Fibroblast of skin of right biceps (primary cell): ENCODE measurements at places on chromosomes 6 and 20.

- DNase-seq = peak; percentile 77
Observed at GRCh38 chr6:20402342-20403069, 827 bp downstream of the E2F3 start.

DNA sequence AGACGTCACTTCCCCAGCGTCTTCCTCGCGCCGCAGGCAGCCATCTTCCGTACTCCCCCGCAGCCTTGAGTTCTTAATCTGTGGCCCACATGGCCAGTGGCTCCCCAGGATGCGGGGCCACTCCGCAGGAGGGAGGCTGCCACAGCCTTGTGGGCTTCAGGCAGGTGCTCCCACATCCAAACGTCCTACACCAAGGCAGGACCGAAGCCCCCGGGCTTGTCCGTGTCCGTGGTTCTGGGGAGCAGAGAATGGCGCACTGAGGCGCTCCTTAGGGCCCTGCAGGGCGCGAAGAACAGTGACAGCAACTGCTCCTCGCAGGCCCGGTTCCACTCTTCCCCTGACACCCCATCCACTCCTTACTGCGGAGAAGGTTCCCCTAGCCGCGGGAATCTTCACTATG lies 755.8 kb downstream of the PRIM2 start:
- no peak for DNase-seq

- no peak for DNase-seq
Observed at GRCh38 chr20:25281541-25281991, 33.7 kb downstream of the PYGB start.

- no peak for DNase-seq
Observed at GRCh38 chr6:44006872-44007303, 120.4 kb downstream of the MRPL14 start.

DNA sequence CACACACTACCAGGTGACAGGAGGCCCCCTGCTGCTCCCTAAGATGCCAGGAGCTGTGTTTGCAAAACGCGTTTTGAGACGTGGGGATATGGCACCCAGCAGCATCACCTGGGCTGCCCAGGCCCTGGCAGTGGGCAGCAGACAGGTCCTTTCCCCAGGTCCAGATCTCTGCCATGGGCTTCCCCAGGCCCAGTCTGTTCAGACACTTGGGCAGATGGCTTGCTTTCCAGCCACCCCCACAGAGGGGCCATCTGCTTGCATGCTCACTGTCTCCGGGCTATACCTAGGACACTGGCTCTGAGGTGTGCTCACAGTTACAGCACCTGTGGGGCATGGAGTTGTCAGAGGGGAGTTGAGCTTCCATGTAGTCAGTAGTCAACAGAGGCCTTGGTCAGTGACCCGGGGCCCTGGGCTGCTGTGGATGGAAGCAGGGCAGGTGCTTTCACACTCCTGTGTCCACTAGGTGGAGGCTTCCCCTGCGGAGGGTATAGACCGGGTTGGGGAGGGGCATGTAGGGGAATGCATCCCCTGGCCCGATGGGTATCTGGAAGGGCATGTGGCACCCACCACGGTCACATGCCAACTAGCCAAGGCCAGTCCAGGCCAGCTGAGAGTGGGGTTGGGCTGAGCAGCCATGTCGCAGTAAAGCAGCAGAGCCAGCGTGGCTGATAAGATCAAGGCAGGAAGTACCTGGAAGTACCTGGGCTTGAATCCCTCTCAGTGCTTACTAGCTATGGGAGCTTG lies 185.4 kb upstream of the SLC24A3 start:
- DNase-seq = no peak

GRCh38 chr6:34890533-34890925 lies 1.5 kb downstream of the ANKS1A start:
- no peak for DNase-seq

DNA sequence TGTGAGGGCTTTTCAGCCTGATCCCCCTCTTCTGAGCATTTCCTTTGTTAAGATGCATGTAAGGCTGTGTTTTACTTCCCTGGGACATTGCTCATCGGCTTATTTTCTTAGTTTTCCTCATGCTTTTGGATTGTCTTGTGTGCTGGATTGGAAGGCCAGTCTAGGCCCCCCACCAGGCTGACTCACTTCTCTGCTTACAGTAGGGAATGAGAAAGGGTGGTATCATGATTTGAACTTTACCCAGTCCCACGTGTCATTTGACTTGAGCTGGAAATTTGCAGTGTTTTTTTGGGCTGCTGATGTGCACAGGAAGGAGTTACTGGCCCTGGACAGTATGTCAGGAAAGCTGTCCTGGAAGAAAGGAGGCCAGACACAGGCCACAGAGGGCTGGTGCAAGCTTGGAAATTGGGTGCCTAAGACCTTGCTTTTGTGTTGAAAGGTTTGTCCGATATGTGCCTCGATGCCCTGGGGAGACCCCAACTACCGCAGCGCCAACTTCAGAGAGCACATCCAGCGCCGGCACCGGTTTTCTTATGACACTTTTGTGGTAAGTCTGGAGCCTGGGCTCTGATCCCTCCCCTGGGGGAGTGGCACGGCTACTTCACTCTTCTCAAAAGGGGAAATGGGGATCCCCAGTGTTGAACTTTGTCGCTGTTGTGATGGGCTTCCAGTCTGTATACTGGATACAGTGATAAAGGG lies 12.8 kb downstream of the RNF114 start:
- DNase-seq = peak; percentile 98

DNA sequence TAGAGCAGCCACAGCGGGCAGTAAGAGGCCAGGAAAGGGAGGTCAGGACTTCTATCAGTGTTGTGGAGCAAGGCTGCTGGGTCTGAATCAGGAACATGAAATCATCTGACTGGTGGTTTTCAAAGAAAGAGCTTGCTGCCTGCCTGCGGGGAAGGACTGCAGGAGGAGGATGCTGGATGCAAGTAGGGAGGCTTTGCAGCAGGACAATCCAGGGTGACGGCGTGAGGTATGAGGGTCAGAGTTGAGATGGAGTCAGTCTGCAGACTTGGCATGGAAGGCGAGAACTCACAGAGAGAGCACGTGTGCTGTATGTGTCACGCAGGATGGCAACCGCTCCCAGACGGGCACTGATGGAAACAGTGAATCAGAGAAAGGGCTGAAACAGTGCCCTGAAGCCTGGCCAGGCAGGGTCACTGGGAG lies 59.2 kb upstream of the CD93 start:
- peak; percentile 58 for DNase-seq

DNA sequence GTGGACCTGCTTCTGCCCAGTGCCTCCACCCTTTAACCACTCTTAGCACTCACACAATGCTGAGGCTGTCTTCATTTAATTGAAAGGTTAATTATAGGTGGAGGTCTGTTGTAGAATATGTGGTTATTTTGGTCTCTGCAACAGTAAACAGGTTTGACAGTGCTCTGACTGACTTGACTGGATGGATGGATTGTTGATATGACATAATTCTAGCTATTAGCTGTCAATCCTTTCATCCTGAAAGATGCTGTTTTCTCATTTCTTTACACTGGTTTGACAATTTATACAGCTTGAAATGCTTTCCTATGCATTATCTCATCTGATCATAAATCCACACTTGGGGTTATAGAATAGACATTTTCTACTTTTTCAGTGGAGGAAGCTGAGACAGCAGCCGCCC lies 210.7 kb downstream of the CDH26 start:
- no peak for DNase-seq

DNA sequence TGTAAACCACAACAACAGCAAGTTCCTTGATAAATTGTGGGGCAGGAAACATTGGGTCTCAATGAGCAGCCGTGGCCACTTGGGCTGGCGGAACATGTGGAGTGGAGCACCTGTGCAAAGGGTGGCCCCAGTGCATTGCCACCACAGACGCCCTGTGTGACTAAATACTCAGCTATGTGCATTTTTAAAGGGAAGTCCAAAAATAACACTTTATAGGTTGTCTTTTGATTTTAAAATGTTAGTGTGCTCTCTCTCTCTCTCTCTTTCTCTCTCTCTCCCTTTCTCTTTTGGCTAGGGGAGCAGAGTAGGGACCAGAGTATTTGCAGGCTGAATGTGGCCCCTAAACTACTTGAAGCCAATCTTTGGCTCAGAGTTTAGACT lies 236.3 kb downstream of the BCAS1 start:
- peak; percentile 41 for DNase-seq

DNA sequence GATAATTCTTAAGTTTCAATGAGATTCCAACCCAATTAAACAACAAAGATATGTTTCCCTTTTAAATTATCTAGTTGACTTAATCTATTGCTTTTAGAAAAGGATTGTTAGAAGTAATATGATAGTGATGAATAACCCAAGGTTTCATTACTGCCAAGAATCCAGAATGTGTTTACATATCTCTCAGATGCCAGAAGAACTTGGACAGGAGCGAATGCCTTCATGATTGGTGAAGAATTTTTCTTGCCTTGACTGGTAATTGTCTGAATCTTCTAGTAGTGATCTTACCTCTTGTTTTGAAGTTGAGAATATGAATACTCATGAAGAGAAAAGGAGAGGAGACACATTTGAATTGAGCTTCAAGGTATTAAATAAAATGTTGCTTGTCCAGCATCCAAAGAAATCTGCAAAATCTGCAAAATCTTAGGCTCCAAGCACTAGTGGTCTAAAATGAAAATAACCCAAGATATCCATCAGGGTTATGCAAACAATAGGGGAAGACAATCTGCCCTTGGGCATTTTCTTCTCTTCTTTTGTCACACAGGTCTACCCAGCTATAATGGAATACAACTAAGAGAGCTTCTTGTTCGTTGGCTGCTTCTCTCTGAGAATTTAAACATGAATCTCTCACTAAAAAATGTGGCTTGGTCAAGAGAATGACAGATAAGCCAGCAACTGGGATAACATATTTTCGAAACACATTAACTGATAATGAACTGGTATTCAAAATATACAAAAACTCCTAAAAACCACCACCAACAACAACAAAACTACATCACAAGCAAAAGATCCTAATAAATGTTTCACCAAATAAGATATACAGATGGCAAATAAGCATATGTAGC lies 928.9 kb downstream of the EYS start:
- DNase-seq = no peak

DNA sequence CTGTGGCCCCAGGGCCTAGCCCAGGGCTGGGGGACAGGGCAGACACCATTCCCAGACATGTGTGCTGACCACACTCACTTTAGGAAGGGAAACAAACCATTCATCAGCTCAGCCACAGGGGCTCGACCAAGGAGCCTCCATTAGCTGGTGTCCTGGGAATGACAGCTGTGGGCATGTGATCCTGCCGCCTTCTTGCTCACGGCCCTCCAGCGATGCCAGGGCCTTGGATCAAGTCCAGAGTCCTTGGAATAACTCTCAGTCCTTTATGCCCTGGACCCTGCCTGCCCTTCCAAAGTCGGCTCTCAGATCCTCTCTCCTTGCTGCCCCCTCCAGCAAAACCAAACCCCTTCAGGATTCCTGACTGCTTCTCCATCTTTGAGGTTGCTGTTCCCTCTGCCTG lies 165.0 kb upstream of the RNF24 start:
- no peak for DNase-seq

GRCh38 chr6:127695108-127695507 lies 118.1 kb downstream of the C6orf58 start:
- DNase-seq = no peak

DNA sequence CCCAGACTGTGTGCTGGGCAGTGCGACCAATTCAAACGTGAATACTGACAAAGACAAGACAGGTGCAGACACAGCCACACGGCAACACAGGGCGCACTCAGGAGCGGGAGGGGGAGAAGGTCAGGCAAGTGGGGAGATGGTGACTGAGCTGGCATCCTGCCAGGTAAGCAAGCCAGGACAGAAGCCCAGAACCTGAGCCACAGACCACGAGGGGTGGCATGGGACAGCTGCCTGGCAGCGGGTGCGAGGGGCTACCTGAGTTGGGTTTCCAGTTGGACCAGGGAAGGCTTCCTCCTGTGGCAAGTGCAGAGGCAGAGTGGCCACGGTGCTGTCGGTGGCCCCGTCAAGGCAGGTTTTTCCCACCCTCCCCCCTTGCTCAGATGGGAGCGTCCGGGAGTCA lies 215.2 kb upstream of the ARID1B start:
- no peak for DNase-seq
